ENCODE measurements at places on chromosomes 12 and 14.

DNA sequence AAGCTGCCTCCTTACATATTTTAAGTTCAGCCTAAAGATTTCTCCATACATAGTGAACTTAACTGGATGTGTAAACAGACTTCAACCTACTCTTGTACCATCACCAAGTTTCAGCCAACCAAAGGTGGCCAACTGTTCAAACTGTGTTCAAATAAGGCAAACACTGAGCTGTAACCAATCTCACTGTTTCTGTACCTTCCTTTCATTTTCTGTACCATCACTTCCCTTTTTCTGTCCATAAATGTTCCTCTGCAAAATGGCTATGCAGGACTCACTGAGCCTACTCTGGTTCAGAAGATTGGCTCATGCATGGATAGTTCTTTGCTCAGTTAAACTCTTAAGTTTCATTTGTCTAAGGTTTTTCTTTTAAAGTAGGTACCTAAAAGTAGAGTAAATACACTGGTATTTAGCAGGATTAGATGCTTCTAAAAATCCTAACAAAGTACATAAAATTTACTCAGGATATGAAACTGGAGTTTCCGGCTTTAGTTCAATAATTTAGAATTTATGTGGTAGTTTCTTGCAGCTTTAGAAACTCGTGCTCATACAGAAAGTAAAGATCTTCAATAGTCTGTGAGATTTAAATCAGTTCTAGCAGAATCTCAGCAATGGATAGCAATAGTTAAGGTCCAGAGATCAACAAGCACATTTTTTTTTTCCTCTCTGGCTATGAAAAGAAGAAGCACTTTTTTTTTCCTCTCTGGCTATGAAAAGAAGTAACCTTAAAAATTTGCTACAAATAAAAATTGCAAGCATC, 282.0 kb upstream of the PPFIA2 start:
- DNase-seq, result no peak

GRCh38 chr12:65876161-65876560, 51.9 kb downstream of the HMGA2 start:
- DNase-seq, result no peak

GRCh38 chr12:19916196-19916753, 452.1 kb upstream of the PDE3A start:
- DNase-seq, result no peak

DNA sequence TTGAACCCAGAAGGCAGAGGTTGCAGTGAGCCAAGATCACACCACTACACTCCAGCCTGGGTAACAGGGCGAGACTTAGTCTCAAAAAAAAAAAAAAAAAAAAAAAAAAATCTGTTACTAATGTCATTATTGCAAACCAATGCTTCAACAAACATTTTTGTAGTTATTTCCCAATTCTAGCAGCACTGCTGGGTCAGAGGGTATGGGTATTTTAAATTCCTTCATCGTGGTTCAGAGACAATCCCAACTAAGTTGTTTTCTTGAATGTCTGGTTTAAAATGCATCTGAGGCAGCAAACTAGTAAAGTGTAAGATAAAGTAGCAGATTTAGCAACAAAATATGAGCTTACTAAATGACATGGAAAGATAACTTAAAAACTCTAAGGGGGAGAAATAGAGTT, 65.6 kb downstream of the FERMT2 start:
- DNase-seq, result no peak

DNA sequence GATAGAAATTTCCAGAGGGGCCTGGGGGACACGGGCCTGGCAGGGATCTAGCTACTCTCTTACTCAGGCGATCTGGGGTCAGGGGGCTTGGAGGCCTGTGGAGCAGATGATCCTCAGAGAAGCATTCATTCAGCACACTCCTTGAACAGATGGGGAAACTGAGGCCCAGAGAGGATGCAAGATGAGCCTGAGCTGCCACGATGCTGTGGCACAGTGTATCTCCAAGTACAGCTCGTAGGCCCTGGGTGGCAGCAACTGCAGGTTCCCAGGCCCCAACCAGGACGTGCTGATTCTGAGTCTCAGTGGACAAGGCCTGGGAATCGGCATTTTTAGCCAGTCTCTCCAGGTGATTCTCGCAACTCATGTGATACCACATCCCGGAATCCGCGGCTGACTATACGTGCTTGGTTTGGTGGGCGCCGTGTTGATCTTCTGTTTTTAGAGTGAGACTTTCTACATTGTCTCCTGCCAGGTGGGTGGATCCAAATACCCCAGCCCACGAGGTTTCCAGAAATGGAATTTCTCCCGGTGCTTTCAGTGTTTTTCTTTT, 22.5 kb downstream of the ADGRD1 start:
- no peak for DNase-seq
